Activated naive CD4-positive, alpha-beta T cell (primary cell): ENCODE measurements at places on chromosomes 5 and 9.

DNA sequence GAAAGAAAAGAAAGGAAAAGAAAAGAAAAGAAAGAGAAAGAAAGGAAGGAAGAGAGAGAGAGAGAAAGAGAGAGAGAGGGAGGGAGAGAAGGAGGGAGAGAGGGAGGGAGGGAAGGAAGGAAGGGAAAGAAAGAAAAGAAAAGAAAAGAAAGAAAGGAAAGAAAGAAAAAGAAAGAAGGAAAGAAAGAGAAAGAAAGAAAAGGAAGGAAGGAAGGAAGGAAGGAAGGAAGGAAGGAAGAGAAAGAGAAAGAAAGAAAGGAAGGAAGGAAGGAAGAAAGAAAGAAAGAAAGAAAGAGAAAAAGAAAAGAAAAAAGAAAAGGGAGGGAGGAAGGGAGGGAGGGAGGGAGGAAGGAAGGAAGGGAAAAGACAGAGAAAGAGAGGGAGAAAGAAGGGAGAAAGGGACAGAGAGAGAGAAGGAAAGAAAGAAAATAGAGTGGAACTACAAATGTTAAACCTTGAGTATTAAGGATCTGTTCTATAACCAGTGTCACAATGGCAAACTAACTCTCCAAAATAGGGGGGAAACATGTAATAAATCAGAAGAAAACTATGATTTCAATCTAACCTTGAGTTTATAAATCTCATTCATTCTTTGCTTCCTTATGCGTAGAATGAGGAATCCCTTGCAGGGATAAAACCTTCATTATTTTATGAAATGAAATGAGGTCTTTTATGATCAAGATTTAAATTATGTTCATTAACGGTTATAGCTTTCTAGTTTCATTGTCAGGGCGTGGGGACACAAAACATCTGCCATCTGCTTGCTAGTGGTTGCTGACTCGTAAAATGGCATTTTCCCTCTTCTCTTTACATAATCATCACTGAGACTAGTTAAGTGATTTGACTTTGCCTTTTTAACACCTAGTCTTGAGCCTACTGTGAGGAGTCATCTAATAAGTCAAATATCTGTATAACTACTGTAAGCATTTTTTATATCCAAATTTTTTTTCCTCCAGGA is 40.7 kb upstream of the RAD23B start:
- no peak for DNase-seq

DNA sequence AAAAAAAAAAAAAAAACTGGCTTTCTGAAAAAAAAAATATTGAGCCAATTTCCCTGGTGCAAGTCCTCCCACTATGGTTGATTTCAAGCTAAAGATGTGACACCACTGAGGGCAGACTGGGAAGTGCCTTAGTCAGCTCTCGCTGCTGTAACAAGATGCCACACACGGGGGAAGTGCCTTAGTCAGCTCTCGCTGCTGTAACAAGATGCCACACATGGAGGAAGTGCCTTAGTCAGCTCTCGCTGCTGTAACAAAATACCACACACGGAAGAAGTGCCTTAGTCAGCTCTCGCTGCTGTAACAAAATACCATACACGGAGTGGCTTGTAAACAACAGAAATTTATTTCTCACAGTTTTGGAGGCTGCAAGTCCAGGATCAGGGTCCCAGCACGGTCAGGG is 23.4 kb downstream of the BTNL9 start:
- no peak for DNase-seq

- DNase-seq = no peak
Measured at GRCh38 chr5:67038817-67039603, 157.6 kb downstream of the CD180 start.

DNA sequence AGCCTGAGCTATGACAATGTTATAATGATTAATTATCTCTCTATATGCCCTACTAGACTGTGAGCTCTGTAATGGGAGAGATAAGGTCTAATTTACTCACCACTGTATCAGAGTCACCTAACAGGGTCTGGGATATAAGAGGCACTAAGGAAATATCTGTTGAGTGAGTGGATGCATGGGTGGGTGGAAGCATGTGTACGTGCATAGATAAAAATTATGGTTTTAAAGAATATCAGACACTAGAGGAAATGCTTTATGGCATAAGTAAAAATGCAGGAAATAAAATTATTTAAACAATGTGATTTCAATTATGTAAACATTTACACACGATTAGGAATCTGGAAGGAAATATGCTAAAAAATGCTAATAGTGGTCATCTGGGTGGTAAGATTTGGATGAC is 137.8 kb downstream of the SPOCK1 start:
- no peak for DNase-seq

DNA sequence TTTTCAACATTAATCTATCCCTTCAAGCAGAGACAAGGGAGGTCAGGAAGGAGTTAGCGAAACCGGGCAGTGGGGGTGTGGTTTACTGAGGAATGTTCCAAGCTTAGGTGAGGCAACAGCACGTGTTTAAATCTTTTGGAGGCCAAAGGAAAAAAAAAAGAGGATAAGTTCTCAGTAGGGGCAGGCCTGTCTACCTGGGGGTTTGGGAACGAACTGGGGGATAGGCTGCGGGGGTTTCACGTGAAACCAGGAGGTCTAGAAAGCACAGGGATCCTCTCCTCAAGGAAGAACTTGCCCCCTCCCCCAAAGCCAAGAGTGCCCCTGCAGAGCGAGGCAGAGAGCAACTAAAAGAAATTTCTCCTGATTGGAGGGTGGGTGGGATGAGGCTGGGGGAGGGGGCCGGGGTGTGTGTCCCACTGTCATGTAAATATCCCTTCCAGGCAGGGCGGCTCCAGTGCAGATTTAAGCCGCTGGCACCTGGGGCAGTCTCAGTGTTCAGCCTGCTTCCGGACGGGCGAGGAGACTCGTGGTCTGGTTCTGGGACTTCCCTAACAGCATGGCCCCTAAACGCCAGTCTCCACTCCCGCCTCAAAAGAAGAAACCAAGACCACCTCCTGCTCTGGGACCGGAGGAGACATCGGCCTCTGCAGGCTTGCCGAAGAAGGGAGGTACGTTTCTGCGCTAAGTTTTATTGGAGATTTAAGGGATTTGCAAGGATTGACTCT is 5.5 kb upstream of the SET start:
- no peak for DNase-seq

DNA sequence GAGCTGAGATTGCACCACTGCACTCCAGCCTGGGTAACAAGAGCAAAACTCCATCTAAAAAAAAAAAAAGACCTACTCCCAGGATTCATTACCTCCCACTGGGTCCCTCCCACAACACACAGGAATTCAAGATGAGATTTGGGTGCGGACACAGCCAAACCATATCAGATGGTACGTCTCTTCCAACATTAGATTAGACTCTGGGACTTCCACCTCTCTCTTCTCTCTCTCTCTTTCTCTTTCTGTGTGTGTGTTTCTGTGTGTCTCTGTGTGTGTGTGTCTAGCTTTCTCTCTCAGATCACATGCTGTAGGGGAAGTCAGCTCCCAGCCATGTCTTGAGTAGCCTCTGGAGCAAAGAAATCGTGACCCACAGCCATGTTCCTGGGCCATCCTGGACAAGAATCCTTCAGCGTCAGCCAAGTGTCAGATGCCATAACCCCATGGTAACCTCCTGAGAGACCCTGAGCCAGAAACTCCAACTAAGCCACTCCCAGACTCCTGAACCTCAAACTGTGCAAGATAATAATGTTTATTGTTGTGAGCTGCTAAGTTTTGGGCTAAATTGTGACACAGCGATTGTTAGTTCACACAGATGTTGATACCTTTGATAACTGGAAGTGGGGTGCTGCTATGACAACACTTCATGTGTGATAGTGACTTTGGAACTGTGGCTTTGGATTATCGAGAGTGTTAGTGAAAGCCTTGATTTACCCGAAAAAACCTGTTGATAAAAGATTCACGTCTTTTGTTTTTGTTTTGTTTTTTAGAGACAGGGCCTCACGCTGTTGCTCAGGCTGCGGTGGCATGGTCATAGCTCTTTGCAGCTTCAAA is 4.1 kb upstream of the CMBL start:
- no peak for DNase-seq

DNA sequence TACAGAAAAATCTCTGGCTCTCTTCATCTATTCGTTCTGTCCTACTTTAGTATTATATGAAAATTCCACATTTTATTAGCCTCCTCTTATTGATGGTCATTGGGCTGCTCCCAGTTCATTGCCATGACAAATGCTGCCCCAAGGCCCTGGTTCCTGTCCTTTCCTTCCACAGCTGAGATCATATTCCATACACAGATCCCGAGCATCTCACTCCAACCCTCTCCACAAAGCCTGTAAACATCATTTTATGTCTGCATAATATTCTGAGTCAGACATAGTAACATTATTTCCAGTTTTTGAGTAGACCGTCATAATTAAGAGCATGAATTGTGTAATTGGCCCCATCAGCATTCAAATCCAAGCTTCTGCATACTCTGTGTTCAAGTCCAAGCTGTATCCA is 86.3 kb downstream of the MVB12B start:
- no peak for DNase-seq

- DNase-seq = no peak
Measured at GRCh38 chr9:116901260-116901659, 214.2 kb downstream of the TRIM32 start.

- DNase-seq = no peak
Measured at GRCh38 chr5:31663519-31663918, 24.6 kb downstream of the PDZD2 start.

DNA sequence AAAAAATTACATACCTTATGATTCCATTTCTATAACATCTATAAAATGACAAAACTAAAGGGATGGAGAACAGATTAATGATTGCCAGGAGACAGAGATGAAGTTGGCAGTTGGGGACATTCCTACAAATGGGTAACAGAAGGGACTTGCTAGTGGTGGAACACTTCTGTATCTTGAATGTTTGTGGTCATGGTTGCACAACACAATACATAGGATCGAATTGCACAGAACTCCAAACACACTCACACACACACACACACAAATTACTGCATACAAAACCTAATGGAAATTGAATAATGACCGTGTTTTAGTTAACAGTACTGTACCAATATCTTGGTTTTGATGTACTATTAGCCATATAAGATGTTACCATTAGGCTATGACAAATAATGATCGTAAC is 330.7 kb upstream of the POU5F2 start:
- DNase-seq = no peak

- DNase-seq = no peak
Measured at GRCh38 chr9:91898451-91899218, 51.4 kb downstream of the ROR2 start.

DNA sequence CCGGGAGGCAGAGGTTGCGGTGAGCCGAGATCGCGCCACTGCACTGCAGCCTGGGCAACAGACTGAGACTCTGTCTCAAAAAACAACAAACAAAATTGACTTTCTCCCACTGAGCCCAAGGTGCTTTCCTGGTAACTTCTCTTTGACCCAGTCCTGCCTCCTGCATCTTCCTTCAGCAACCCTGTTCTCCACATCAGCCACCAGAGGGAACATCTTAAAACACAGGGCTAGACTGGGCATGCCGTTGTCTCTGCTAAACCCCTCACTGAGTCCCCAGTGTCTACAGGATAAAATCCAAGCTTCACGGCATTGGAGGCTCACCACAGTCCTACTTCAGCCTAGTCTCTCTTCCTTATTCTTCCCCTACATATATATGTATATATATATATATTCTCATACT is 39.8 kb upstream of the KCNMB1 start:
- DNase-seq = no peak

DNA sequence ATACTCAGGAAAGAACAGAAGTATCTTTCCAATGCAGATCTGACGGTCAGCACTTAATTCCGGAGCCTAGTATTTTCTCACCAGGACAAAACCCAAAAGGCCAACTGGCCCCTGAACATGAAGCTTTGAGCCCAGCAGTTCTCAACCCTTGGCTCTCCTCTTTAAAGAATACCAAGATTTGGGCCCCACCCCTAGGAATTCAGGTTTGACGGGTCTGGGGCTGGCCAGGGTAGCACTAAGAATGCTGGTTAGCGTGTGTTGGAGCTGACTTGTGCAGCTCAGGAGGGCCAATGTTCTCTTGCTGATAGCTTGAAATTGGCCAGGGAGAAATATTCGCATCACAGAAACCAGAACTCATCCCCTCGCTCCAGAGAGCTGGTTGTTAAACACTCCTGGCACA is 88.3 kb upstream of the PTCH1 start:
- no peak for DNase-seq

- no peak for DNase-seq
Measured at GRCh38 chr5:87844449-87844848, 424.2 kb downstream of the TMEM161B start.

- DNase-seq = no peak
Measured at GRCh38 chr5:140391732-140392131, 9.9 kb upstream of the ANKHD1 start.

- no peak for DNase-seq
Measured at GRCh38 chr9:131808291-131808690, 68.4 kb upstream of the RAPGEF1 start.

- DNase-seq = no peak
Measured at GRCh38 chr9:70389188-70389587, 25.3 kb downstream of the KLF9 start.

- DNase-seq = no peak
Measured at GRCh38 chr5:92561411-92561959, 1019.5 kb downstream of the NR2F1-AS1 start.

- DNase-seq = no peak
Measured at GRCh38 chr9:108710424-108710823, 145.4 kb downstream of the ACTL7B start.

- DNase-seq = no peak
Measured at GRCh38 chr9:6426117-6426516, 13.1 kb downstream of the UHRF2 start.

- DNase-seq = no peak
Measured at GRCh38 chr5:28648108-28648507, 1609.7 kb upstream of the CDH9 start.

DNA sequence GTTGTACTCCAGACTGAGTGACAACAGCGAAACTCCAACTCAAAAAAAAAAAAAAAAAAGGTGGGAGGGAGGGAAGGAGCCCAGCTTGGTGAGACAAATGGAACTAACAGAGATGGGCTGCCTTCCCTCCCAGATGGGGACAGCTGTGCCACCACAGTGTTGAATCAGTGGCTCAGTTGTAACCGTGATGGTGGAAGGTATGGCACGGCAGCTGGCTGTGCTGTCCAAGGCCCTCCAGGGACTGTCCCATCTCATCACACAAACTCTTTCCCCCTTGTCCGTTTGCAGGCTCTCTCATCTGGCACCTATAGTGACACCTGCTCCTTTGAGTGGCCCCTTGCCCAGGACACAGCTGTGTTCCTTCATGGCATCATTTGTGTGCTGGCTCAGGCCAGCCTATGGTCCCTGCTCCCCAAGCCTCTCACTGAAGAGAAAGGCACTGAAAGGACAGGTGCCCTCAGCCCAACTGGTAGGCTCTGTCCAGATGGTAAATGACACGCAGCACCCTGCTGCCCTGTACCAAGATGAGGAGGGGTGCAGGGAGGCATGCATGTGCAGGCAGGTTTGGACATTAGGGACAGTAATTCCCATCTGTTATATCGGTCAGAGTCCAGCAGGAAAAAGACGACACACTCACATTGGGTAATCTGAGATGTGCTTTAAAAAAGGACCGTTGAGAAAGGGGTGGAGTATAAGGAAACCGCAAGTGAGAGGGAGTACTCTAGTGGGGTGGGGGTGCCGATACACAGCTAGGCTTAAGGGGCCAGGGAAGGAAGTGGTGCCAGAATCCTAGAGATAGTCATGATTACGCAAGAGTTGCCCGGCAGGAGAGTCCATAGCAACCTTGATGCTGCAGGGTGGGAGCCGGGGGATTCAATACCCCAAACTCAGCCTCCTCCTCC is 4.3 kb downstream of the SMIM33 start:
- DNase-seq = no peak
